ENCODE measurements at places on chromosomes 4 and X.

DNA sequence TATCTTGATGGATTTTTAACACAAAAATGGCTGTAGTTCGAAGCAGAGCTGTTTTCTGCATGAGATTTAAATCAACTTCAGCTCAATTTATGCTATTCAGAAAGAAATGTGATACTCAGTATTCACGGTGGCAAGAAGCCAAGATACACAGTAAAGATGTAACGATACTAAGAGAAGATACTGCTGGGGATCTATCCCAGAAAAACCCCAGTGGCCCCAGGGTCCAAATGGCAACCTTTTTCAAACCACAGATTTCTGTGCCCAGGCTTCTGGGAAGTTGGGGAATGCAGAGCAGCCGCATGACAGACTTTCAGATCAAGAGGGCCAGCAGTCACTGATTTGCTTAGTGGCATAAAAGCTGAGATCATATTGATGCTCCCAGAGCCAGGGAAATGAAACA, 353.9 kb downstream of the AFF2 start:
- DNase-seq, result no peak

DNA sequence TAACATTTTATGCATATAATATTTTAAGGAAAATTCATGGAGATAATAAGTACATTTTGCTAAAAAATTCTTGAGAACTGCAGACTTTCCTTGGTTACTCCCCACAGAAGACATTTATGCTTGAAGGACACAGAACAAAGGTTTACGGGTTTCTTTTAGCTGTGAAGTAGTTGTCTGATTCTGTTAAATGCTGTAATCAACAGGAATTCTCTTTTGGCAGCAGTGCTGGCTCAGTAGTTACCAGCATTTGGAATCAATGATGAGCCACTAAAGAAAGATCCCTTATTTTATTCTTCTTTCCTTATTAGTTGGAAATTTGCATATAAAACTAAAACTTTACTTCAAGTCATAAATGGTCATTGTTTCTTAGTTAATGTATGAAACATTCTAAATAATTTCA, 199.3 kb upstream of the FAT4 start:
- DNase-seq, result no peak

GRCh38 chrX:65750674-65751469, 83.4 kb downstream of the MSN start:
- no peak for DNase-seq

DNA sequence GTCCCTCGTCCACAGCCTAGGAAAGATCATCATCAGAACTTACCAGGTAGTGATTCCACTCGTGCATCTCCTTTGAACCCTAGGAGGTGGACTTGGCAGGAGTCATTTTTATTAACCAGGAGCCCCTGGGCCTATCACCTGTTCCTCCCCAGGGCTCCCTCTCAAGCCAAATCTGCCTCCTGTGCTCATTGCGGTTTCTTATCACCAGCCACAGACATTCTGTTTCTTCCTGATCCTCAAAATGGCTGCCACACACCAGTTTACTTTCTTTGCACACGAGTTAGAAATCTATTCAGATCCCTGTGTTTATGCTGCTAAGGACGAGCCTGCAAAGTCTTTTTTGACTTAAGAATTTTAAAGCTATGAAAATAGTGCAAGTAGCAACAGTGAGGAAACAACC, 354.5 kb upstream of the BOD1L1 start:
- no peak for DNase-seq

DNA sequence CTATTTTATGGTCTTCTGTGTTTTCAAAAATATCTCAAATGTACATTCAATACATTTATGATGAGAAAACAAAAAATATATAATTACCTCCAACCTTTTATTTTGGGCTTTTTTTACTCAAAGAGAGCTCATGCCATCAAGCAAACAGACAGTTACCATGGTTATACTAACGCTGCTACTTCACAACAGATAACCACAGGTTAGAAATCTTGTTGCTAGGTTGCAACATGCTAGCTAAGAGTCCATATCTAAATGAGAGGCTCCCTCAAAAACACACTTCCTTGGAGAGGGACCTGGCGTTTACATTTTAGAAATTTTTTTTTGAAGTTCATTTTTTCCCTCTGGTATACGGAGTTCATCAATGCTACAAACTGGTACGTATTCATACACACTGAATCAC, 44.3 kb downstream of the TBC1D9 start:
- DNase-seq, result no peak

GRCh38 chr4:149158817-149159216, 656.8 kb downstream of the IQCM start:
- DNase-seq, result no peak

DNA sequence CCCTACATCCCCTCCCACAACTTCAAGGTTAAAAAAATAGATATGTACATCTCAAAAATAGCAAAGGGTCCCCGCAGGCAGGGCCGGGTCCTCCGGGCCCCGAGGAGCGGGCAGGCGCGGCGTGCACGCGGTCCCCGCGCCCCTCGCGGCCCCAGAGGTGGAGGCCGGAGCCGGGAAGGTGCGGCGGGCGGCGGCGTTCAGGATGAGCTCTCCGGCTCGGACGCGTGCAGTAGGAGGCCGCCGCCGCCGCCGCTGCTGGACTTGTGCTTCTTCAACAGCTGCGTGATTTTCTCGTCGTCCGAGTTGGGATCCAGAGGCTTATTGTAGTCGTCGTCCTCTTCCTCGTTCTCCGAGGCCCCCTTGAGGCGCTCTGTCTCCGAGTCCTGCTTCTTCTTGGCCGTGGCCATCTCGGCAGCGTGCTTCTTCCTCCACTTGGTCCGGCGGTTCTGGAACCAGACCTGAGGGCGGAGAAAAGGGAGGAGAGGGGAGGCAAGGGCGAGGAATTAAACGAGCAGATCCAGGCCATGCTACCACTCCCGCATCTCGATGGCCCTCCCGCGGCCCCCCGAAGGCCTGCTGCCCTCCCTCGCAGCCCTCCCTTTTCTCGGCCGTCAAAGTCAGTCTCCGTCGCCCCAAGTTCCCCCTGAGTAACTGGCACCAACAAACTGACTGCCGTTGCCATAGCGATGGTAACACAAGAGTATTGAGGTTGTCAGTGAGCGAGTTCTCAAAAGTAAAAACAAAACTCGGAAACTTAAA, 5.8 kb downstream of the NKX6-1 start:
- no peak for DNase-seq

DNA sequence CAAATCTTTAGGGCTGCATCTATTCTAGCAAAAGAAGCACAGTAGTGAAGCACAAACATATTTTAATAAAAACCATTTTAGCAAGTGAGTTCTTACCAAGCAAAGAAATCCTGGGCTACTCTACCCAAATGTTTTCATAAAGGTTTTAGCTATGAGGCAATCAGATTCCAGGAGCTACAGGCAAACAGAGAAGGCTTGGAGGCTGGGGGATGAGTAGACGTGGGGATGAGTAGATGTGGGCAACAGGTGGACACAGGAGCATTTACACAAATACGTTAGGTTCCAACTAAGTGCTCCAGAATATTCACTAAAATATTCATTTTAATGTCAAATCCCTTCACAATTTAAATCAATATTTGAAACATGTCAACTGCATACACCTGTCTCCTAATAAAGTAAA, 34.5 kb downstream of the ATP11C start:
- no peak for DNase-seq

GRCh38 chr4:147981305-147981704, 249.4 kb downstream of the ARHGAP10 start:
- no peak for DNase-seq

DNA sequence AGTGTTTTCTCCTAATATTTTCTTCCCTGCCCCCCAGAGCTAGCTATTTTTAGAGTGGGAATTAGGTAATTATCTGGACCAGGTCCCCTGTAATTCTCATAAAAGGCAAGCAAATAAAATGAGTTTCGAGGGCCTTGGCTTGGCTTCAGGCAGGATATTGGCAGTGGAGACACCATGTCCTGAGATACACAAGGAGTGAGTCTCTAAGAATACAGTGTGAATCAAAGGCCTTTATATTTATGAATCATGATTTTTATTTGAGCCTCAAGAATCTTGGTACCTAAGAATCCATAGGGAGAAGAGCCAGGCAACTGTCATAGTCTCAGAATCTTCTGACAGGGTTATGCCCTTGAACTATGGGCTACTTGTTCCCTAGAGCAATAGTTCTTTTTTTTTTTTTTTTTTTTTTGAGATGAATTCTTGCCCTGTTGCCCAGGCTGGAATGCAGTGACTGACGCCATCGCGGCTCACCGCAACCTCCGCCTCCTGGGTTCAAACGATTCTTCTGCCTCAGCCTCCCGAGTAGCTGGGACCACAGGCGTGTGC, 205.4 kb downstream of the LDB2 start:
- DNase-seq, result no peak

- DNase-seq, result no peak
Observed at GRCh38 chr4:159105761-159106243, 2.9 kb downstream of the RAPGEF2 start.

DNA sequence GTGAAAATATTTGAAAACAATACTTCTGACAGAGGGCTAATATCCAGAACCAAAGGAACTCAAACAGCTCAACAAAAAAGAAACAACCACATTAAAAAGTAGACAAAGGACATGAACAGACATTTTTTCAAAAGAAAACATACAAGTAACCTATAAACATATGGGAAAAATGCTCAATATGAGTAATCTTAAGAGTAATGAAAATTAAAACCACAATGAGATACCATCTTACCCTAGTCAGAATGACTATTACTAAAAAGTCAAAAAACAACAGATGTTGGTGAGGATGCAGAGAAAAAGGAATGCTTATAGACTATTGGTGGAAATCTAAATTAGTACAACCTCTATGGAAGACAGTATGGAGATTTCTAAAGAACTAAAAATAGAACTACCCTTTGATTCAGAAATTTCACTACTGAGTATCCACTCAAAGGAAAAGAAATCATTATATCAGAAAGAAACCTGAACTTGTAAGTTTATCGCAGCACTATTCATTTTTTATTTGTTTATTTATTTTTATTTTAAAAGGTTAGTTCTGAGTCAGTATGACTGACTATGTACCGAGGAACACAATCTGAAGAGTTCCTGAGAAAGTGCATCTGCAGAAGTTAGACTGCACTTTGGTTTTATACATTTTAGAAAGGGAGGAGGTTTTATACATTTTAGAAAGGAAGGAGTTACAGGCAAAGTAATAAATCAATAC, 231.3 kb downstream of the INPP4B start:
- no peak for DNase-seq

DNA sequence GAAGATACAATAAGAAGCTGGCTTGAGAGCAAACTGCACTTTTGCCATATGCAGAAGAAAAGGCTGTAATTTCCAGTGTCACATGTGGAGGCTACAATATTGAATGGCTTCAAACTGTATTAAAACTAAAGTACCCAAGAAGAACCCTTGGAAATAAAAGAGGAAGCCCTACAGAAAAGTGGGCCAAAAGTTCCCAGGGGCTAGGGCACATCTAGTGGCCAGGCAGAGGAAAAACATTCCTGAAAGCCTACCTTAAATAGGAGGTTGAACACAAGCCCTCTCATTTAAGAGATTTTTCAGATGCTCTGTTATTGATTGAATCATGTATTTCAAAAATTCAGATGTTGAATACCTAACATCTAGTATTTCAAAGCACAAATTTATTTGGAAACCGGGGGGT, 40.6 kb upstream of the PRDX4 start:
- DNase-seq, result no peak

DNA sequence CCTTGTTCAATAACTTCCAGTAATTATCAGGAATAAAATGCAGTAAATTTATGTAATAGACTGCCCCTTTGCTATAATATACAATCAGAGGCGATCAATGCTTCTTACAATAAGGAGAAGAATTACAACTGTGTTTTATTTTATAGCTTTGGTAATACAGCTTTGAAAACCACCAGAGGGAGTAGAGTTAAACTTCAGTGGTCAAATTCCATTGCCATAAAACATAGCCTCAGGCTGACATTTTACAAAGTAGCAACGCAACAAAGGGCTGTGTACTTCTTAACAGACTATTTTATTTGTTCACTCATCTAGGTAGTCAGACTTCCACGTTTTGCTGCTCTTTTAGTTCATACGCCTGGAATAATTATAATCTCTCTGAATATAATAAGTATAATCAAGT, 58.5 kb downstream of the TEX13C start:
- DNase-seq, result no peak

DNA sequence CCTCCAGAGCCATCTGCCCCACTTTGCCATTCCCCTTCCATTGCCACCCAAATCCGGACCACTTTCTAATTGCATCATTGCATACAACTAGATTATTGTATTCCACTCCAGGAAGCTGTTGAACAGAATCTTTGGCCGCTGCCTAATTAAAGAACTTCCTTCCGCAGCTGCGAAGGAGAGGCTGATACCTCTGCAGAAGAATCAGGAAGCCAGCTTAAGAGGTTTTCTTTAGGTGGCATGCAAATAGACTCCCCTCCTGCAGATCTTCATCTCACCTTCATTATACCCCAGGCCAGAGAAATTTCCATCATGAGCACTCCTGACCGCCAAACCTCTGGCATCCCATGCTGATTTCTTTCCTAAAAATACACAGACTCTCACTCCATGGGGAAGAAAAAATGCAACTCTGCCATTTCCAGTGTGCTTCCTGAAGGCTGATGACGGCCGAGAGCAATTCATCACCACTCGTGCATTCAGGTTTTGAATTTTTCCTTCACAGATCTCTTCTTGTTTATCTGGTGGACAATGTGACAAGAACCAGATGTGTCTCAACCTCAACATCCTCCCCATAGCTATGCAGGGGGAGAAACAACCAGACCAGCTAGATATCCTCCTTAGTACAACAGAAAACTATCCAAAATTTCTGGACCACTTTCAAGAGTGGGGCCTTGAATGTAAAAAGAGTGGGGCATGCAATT, 31.2 kb downstream of the LGI2 start:
- DNase-seq, result no peak

GRCh38 chr4:76737180-76737579, 160.8 kb downstream of the SOWAHB start:
- no peak for DNase-seq

GRCh38 chr4:38145033-38145678, 185.0 kb downstream of the PTTG2 start:
- DNase-seq, result no peak

DNA sequence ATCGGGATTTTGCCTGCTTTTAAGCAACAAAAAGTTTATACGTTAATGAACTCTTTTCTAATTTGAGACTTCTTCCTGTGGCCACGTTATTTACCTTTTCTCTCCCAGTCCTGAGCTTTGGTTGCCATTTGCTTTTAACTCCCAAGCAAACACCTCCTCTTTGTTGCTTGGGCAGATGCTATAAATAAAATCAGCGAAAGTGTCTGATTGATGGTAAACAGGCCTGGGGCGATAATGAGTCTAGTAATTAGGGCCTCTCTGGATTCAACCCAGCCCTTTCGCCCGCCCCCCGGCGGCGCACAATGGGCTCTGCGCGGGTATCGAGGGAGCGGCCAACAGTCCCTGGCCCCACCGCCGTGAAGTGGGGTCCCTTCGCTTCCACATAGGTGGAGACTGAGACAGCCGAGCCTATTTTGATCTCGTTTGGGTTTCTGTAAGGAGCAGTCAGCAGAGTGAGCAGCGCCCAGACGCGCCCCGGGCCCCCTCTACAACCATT, 790 bp downstream of the CLGN start:
- DNase-seq, result peak; percentile 93

GRCh38 chr4:13928214-13928613, 300.7 kb upstream of the BOD1L1 start:
- no peak for DNase-seq
